ENCODE measurements at places on chromosomes 2 and 18.

DNA sequence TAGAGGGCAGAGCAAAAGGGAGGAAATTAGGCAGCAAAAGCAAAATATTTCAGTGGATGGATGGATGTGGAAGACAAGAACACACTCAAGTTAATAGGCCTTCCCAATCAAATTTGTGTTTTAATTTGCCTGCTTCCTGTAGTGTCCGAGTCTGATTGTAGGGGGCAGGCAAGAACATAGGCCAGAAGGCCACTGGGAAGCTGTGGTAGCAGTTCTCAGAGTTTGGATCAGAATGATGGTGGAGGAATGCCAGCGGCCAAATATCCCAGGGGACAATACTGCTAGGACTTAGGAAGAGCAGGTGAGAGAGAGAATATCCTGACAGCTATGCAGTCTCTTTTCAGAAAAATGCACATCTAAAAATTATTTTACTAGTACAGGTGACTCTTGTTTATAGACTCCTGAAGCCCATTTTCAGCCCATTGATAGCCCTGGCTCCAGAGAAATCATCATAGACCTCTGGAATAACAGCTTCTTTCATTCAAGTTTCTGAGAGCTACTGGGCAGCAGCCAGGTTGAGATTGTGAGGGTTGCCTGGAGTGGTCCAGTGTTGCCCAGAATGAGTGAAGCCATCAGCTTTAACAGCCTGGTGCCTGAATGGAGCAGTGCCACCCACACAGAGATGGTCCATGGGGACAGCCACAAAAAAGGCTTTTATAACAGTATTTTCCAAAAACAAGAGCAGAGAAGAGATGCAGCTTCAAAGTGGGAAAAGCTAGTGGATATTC lies 19.1 kb upstream of the SERPINE2 start:
- H3K27ac ChIP-seq = no peak overlapping the region
- H3K36me3 ChIP-seq = no peaks in the 10 kb centered on the region
- no peak overlapping the region for H3K4me3 ChIP-seq
- DNase-seq = no peak

GRCh38 chr18:63100630-63101055 lies 218.9 kb downstream of the BCL2 start:
- H3K27ac ChIP-seq = no peak overlapping the region
- no peak overlapping the region for H3K4me3 ChIP-seq
- peaks cover 55% of the 10 kb centered on the region for H3K4me1 ChIP-seq
- peak; percentile 58 for DNase-seq

DNA sequence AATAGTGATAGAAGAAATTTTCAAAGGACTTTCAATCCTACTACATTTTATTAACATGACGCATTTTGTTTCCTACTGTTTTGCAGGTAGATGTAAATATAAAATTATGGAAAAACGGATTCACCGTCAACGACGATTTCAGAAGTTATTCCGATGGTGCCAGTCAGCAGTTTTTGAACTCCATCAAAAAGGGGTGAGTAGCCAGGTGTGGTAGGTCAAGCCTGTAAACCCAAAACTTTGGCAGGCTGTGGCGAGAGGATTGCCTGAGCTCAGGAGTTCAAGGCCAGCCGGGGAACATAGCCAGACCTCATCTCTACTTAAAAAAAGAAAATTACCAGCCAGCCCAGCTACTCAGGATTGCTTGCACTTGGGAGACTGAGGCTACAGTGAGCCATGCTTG lies 33.0 kb upstream of the MFSD2B start:
- no peaks in the 10 kb centered on the region for H3K4me1 ChIP-seq
- no peak overlapping the region for H3K27ac ChIP-seq
- no peak overlapping the region for H3K4me3 ChIP-seq
- H3K36me3 ChIP-seq = peaks cover 2% of the 10 kb centered on the region
- H3K27me3 ChIP-seq = no peaks in the 10 kb centered on the region

DNA sequence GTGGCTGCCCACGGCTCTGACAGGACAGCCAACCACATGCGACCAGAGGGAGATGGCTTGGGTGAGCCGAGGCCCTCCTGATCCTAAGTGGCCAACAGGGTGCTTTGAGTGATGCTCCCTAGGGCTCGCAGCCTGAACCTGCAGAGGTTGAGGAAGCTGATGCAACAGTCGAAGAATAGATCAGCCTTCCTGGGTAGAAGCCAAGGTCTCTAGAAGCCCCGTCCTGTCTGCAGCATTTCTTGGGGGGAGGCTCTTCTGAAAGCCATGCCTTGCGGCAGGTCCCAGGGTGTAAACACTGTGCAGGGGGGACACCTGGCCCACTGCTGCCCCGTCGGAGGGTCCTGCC lies 136.4 kb downstream of the HDAC4 start:
- no peak for DNase-seq
- peaks cover 54% of the 10 kb centered on the region for H3K4me1 ChIP-seq
- no peaks in the 10 kb centered on the region for H3K27me3 ChIP-seq
- no peaks in the 10 kb centered on the region for H3K36me3 ChIP-seq
- no peak overlapping the region for H3K27ac ChIP-seq

- H3K27me3 ChIP-seq = no peaks in the 10 kb centered on the region
- H3K27ac ChIP-seq = no peak overlapping the region
- DNase-seq = no peak
- H3K4me3 ChIP-seq = no peak overlapping the region
- no peaks in the 10 kb centered on the region for H3K4me1 ChIP-seq
- H3K36me3 ChIP-seq = no peaks in the 10 kb centered on the region
These were observed 30.7 kb upstream of the PPM1B start for GRCh38 chr2:44137872-44138551.

GRCh38 chr2:129058981-129059380 lies 740.3 kb upstream of the HS6ST1 start:
- H3K27ac ChIP-seq = no peak overlapping the region
- H3K4me1 ChIP-seq = no peaks in the 10 kb centered on the region
- no peak overlapping the region for H3K4me3 ChIP-seq
- no peak for DNase-seq

GRCh38 chr18:11721720-11722119 lies 32.7 kb downstream of the GNAL start:
- no peaks in the 10 kb centered on the region for H3K36me3 ChIP-seq
- no peaks in the 10 kb centered on the region for H3K4me1 ChIP-seq
- H3K27ac ChIP-seq = no peak overlapping the region

GRCh38 chr2:68710336-68710735 lies 24.3 kb upstream of the ARHGAP25 start:
- peaks cover 21% of the 10 kb centered on the region for H3K4me1 ChIP-seq
- no peaks in the 10 kb centered on the region for H3K27me3 ChIP-seq
- no peak overlapping the region for H3K4me3 ChIP-seq
- H3K36me3 ChIP-seq = no peaks in the 10 kb centered on the region

GRCh38 chr2:44205169-44205568 lies 36.5 kb downstream of the PPM1B start:
- H3K4me3 ChIP-seq = no peak overlapping the region
- H3K27me3 ChIP-seq = no peaks in the 10 kb centered on the region
- H3K36me3 ChIP-seq = peaks cover 10% of the 10 kb centered on the region
- no peak overlapping the region for H3K27ac ChIP-seq
- no peaks in the 10 kb centered on the region for H3K4me1 ChIP-seq
- no peak for DNase-seq

- H3K36me3 ChIP-seq = no peaks in the 10 kb centered on the region
- no peak overlapping the region for H3K27ac ChIP-seq
- no peak overlapping the region for H3K4me3 ChIP-seq
- H3K27me3 ChIP-seq = no peaks in the 10 kb centered on the region
These were observed 487.4 kb upstream of the CELF4 start for GRCh38 chr18:38052879-38053590.

GRCh38 chr2:154527962-154528361 lies 170.5 kb upstream of the KCNJ3 start:
- H3K27me3 ChIP-seq = no peaks in the 10 kb centered on the region
- no peak for DNase-seq
- no peaks in the 10 kb centered on the region for H3K4me1 ChIP-seq
- H3K36me3 ChIP-seq = no peaks in the 10 kb centered on the region
- no peak overlapping the region for H3K27ac ChIP-seq
- no peak overlapping the region for H3K4me3 ChIP-seq

GRCh38 chr2:144030791-144031190 lies 489.1 kb downstream of the ZEB2 start:
- no peak for DNase-seq
- no peaks in the 10 kb centered on the region for H3K36me3 ChIP-seq
- no peaks in the 10 kb centered on the region for H3K27me3 ChIP-seq
- no peak overlapping the region for H3K4me3 ChIP-seq

DNA sequence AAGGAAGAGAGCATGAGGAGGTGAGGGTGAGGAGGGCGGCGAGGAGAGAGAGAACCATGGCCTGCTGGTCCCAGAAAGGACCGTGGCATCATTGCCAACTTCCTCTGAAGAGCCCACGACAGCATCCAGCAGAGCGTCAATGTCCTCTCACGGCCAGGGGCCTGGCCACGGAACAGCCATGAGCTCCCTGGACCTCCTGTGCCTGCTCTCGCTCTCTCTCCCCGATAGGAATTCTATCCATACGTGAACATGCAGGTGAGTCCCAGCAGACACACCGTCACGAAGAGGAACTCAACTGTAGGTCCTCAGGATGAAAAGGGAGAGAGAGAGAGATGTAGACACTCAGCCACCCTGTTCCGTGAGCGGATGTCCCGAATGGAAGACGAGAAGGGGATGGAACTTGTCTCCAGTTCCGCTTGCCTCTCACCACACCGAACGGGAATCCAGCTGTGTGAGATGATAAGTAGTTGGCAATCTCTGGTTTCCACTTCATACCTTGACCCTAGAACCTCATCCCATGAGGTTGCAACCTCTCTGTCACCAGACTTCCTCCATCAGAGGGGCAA lies 107.6 kb downstream of the TNS1 start:
- H3K36me3 ChIP-seq = peaks cover 5% of the 10 kb centered on the region
- DNase-seq = no peak
- no peaks in the 10 kb centered on the region for H3K27me3 ChIP-seq
- no peak overlapping the region for H3K27ac ChIP-seq
- no peak overlapping the region for H3K4me3 ChIP-seq

- H3K36me3 ChIP-seq = peaks cover 48% of the 10 kb centered on the region
- no peak overlapping the region for H3K27ac ChIP-seq
- no peak for DNase-seq
- H3K4me3 ChIP-seq = no peak overlapping the region
These were observed 21.2 kb downstream of the ODC1 start for GRCh38 chr2:10426726-10427617.

- DNase-seq = peak; percentile 5
- H3K4me1 ChIP-seq = no peaks in the 10 kb centered on the region
- H3K4me3 ChIP-seq = no peak overlapping the region
- no peak overlapping the region for H3K27ac ChIP-seq
- no peaks in the 10 kb centered on the region for H3K36me3 ChIP-seq
These were observed 397.1 kb upstream of the CDH20 start for GRCh38 chr18:60936101-60936500.

DNA sequence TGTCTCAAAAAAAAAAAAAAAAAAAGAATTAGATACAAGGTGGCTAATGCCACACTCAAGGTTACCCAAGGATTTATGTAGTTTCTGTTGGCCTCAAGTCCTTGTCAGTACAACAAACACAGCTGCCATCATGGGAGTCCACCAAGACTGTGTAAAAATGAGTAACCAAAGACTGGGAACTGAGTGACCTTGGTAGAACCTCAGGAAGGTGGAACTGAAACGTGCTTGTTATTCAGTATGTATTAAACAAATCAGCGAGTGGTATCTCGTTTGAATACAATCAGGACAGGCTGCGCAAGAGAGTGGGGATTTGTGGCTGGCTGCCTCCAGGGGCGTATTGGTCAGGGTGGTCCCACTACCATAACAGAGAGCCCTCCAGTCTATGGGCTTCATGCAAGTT lies 1.6 kb upstream of the SFTPB start:
- no peak overlapping the region for H3K4me3 ChIP-seq
- no peak for DNase-seq
- H3K27me3 ChIP-seq = no peaks in the 10 kb centered on the region
- H3K4me1 ChIP-seq = peaks cover 2% of the 10 kb centered on the region
- H3K27ac ChIP-seq = no peak overlapping the region

DNA sequence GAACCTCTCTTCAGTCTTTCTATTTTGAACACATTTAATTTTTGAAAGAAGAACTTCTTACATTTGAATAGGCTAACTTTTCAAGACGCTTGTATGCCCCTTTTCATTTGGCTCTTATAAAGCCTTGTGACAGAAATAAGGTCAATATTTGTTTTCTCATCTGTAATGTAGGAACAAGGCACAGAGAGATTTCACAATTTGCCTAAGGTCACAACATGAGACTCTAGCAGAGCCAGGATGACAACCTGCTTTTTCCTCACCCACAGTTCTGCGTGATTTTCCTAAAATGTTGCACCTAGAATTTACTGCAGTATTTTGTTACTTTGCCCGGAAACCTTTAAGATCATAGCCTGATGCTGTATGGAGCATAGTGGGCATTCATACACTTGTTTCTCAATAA lies 67.4 kb downstream of the TXNL1 start:
- H3K4me1 ChIP-seq = peaks cover 3% of the 10 kb centered on the region
- DNase-seq = no peak
- no peaks in the 10 kb centered on the region for H3K27me3 ChIP-seq
- no peaks in the 10 kb centered on the region for H3K36me3 ChIP-seq
- H3K27ac ChIP-seq = no peak overlapping the region

GRCh38 chr2:88038263-88039105 lies 17.1 kb downstream of the KRCC1 start:
- H3K27ac ChIP-seq = no peak overlapping the region
- no peaks in the 10 kb centered on the region for H3K27me3 ChIP-seq
- H3K4me3 ChIP-seq = no peak overlapping the region
- no peaks in the 10 kb centered on the region for H3K4me1 ChIP-seq
- peaks cover 21% of the 10 kb centered on the region for H3K36me3 ChIP-seq

DNA sequence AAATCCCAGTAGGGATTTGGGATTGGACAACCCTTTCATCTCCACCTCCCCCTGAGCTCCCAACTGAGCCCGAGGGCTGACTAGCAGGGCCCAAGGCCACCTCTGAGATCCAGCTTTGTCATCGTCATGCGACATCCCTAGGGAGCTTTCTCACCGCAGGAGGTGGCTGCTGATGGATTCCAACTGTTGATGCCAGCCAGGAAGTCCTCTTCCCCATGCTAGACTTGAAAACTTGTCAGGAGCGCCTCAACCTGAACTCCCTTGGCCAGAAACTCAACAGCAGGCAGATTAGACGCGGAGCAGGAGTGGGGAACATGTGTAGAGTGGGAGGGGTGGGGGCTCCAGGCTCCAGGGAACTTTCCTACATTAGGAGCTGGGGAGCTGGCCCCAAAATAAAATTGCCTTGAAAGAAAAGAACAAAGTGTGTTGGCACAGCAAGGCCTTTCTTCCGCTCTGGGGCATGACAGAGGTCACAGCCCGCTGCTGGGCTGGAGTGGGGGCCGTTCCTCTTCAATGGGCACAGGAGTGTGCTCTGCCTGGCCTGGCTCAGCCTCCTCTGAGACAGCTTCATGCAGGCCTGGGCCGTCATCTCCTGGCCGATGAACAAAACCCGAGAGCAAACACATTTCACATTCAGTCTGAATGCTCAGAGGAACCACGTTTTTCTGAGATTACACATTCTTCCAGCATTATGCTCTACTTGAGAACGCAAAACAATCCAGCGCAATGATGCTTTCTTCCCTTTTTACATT lies 34.5 kb downstream of the EMILIN2 start:
- no peak overlapping the region for H3K27ac ChIP-seq
- H3K4me1 ChIP-seq = peaks cover 33% of the 10 kb centered on the region
- peaks cover 1% of the 10 kb centered on the region for H3K36me3 ChIP-seq
- H3K27me3 ChIP-seq = no peaks in the 10 kb centered on the region
- DNase-seq = no peak
- H3K4me3 ChIP-seq = no peak overlapping the region
